ENCODE measurements at places on chromosomes 11 and 22.

- DNase-seq, result no peak
Measured at GRCh38 chr11:31824879-31825837, 14.0 kb upstream of the PAX6 start.

DNA sequence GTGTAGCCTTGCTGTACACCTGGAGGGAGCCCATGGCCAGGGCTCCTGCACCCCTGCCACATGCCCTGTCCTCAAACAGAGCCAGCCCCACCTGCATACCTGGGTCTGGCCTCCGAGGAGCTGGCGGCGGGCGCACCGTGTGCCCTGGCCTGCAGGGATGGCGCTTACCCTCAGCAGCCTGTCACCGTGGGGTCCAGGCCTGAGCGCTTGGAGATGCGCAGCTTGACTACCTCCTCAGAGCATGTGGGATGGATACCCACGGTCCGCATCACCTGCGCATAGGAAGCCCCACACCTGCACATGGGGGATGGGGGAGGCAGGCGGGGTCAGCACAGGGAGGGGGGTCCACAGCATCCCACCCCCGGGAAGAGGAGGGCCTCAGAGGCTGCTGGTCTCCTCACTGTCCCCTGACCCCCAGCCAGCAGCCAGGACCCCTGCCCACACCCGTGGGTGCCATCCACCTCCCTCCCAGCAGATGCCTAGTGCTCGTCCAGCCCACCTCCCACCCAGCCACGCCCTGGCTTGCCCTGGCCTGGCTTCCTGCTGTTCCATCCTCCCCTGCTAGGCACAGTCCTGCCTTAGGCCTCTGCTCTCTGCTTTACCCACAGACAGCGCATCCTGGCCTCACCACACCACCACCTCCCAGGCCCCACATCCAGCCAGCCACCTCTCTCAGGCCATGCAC is 22.4 kb upstream of the GNB1L start:
- peak; percentile 1 for DNase-seq

GRCh38 chr22:19756288-19757128 is 4.1 kb upstream of the TBX1 start:
- peak; percentile 87 for DNase-seq

- no peak for DNase-seq
Measured at GRCh38 chr22:32237906-32238305, 17.2 kb downstream of the SLC5A4 start.

GRCh38 chr11:34478845-34479663 is 34.5 kb downstream of the ELF5 start:
- no peak for DNase-seq

DNA sequence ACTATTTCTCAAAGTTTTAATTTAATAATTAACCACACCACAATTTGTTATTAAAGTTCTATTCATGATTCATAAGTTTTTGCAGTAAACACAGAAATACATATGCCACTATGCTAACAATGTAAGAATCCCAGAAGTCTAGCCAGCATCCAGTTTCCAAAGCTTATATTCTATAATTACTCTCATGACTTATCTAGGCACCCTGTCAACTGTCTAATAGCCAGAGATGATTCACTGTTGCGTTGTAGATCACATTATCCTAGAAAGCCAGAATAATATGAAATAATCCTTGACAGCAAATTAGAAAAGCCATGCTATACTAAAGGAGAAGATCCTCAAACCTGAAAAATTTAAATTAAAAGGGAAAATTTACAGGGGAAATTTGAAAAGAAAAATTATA is 141.0 kb downstream of the SOX6 start:
- no peak for DNase-seq

- DNase-seq, result no peak
Measured at GRCh38 chr22:44419429-44419828, 78.6 kb downstream of the RTL6 start.

DNA sequence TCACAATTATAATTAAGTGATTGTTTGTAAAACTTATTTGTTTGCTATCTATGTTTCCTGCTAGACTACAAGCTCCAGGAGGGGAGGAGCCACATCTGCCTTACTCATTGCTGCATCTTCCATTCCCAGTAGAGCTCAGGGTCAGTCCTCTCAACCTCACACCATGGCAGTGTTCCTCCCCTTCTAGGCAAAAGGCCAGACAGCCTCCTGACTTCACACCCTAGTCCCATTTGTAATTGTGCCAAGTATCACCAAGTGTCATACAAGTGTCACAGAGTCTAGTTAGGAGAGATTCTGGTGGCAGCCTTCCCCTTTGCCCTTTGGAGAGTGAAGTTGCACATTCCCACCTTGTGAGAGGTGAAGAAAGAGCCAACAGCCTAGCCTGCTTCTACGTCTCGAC is 490.4 kb downstream of the INSC start:
- DNase-seq, result no peak

- DNase-seq, result no peak
Measured at GRCh38 chr22:42630901-42631602, 9.3 kb downstream of the ATP5MGL start.
